ENCODE measurements at places on chromosomes 4 and X.
A peak's percentile ranks its signal among the peaks of the same experiment; 100 is the strongest.

DNA sequence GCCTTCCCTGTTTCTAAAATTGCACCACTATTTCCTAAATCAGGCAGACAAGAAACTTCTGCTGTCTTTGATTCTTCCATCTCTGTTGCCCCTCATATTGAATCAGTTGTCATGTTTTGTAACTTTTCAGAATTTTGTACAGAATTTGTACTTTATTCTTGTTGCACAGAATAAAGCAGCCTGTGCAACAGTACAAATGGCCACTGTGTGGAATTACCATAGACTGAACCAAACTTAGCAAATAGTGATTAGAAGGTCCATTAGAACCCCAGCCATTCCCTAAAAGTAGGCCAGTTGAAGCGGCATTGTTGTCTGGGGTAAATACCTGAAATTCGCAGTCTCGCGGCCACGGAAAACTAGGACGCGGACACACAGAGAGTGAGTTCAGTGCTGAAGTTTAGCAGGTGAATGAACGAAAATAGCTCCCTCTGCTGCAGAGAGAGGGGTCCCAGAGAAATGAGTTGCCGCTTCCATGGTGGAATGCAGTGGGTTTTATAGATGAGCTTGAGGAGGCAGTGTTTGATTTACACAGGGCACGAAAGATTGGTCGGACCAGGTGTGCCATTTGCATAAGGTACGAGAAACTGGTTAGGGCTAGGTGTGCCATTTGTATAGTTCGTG lies 71.8 kb downstream of the C4orf33 start:
- no peak for DNase-seq

- no peak for DNase-seq
These were observed 78.7 kb downstream of the RBM47 start for GRCh38 chr4:40550948-40551462.

DNA sequence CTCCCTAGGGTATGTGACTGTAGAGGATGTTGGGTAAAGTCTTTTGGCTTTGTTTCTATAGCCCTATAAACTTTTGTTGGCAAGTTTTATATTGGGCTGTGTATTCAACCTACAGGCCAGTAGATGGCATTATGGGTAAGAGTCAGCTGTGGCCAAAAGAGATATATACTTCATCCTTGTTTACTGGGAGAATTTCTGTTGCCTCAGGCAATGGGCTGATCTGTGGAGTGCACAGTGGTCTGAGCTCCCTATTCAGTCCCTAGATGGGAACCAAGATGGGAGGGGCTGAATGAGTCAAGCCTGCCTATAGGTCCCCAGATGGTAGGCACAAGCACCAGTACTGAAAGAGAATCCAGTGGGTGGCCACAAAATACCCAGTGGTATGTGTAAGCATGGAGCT lies 580.6 kb downstream of the EPHA5 start:
- DNase-seq, result no peak

GRCh38 chr4:25567253-25567652 lies 88.4 kb upstream of the SLC34A2 start:
- DNase-seq, result no peak

GRCh38 chr4:164204434-164204833 lies 549.5 kb upstream of the SMIM31 start:
- DNase-seq, result no peak

DNA sequence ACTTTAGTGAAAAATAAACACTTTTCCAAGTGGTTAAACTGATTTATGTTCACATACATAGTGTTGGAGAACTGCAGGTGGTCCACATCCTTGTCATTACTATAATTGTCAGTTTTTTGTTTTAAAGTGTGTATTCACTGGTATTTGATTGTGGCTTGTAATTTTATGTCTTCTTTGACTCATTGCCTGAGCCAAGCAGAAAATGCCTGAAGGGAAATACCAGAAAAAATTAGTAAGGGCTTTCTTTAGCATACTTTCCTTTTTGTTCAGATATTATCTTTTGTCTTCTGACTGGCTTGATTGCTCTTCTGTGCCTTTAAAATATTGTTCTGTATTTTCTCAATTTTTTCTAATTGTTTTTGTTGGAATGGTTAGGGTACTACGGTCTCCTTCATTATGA lies 981.3 kb downstream of the C4orf33 start:
- no peak for DNase-seq

- no peak for DNase-seq
These were observed 24.2 kb downstream of the GPRIN3 start for GRCh38 chr4:89283226-89284009.

DNA sequence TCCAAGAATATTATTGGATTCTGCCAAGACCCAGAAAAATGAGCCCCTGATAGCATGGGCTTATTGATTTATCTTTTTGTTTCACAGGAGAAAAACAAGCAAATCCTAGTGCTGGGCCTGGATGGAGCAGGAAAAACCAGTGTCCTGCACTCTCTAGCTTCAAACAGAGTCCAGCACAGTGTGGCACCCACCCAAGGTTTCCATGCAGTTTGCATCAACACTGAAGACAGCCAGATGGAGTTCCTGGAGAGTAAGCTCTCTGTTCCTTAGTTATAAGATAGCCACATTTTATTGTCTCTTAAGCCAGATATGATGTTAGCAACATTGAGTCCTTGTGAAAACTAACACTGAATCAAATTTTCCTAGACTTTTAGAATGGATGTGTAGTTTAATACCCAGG lies 5.5 kb downstream of the ARL9 start:
- peak; percentile 31 for DNase-seq

- DNase-seq, result peak; percentile 86
These were observed 29.0 kb upstream of the PSAPL1 start for GRCh38 chr4:7463566-7464258.

DNA sequence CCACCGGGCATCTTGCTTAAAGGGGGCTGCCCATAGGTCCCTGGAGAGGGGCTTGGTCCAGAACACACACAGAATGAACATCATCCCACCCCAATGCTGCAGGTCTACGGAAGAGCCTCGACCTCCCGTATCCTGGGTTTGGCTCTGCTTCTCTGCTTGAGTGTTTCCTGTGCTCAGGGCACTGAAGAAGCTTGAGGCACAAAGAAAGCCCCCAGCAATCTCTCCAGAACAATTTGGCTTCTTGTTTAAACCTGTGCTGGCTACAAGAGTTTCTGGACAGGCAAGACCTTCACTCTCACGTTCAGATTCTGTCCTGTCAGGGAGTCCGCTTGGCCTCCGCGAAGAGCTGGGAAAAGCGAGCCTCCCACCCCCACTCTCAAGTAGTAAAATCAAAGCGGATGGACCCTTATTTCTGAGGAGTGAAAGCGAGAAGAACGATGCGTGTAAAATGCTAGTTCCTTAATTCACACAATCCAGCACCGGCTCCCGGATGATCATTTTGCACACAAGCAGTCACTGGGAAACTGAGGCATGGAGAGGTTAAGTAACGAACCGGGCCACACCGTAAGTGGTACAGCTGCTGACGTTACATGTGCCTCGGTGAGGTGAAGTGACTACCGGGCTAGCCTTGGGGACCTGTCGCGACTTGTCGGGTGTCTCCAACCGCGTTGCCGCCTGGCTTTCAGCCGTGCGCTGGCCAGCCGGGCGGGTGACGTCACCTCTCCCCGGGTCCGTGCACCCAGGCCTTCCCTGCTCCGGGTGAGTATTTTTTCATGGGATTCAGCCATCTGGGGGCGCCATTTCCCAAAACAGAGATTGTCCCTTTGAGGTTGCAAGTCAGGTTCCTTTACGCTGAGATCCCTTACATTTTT lies 3.1 kb upstream of the SFRP2 start:
- DNase-seq, result peak; percentile 91

DNA sequence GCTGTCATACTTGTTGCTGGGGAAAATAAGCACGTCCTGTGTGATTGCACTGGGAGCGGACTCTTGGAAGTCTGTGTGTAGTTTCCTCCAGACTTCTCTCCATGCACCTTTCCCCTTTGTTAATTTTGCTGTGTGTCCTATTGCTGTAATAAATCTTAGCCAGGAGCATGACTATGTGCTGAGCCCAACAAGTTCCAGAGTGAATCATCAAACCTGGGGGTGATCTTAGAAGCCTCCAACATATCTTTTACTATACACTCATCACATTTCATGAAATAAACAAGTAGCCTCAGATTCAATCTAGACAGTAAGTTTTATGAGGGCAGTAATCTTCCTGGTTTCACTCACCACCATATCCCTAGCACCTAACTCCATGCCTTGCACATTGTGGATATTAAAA lies 43.3 kb upstream of the FGF13 start:
- DNase-seq, result no peak

DNA sequence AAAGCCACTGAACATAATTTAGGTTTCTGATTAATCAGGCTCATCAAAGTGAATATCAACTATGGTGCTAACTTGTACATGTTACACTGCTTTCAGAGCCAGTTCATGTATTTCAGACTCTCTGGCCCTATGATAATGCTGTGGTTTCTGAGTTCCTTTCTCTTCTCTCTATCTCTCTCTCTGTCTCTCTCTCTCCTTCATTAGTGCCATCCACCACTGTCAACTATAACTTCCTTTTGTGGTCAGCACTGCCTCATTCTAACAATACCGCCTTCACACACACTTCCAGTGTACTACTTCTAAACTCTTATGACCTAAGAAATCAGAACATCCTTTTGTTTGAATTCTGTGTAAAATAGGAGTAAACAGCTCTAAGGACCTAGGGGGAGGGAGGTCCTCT lies 907.1 kb downstream of the RPA4 start:
- no peak for DNase-seq

GRCh38 chrX:15500497-15500966 lies at the start of gene BMX:
BMX (plus strand) TSS chrX:15500807; CDS start chrX:15508354, 7,547 bp downstream.
- DNase-seq, result peak; percentile 43

DNA sequence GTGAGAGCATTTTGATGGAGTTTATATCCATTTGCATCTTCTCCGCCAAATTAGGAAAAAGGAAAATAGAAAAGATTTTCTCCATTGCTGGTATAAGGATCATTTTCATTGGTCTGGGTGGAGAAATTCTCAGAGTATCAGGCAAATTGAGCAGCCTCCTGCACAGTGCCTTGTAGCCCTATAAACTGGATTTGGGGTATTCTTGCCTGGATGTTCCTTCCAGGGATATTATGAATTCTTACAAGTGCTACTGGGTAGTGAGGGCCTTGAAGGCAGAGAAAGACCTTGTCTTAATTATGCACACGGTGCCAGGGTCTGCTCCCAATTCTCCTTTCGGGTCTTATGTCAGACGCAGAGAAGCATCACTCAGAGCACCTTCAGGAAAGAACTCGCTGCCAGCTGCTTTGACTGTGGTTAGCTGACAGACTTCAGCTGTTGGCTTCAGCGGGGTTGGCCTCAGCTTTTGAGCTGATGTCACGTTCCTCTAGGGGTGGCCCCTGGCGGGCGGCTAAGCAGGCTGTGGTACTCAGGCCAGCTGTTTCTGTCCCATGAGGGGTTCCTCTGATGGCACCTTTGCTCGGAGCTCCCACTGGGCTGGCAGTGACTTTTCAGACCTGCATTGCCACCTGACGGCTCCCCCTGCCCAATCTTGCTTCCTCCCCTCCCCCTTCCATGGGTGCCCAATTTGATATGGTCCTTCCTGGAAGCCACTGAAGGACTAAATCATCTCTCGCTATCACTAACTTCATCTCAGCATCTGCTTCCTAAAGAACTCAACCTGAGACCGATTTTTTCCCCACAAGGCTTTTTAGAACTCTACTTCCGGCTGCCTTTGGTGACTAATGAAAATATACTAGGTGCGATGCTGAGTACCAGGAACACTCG lies 519.5 kb downstream of the BCOR start:
- DNase-seq, result peak; percentile 53

- no peak for DNase-seq
These were observed 977.8 kb downstream of the FSTL5 start for GRCh38 chr4:161186012-161186411.

DNA sequence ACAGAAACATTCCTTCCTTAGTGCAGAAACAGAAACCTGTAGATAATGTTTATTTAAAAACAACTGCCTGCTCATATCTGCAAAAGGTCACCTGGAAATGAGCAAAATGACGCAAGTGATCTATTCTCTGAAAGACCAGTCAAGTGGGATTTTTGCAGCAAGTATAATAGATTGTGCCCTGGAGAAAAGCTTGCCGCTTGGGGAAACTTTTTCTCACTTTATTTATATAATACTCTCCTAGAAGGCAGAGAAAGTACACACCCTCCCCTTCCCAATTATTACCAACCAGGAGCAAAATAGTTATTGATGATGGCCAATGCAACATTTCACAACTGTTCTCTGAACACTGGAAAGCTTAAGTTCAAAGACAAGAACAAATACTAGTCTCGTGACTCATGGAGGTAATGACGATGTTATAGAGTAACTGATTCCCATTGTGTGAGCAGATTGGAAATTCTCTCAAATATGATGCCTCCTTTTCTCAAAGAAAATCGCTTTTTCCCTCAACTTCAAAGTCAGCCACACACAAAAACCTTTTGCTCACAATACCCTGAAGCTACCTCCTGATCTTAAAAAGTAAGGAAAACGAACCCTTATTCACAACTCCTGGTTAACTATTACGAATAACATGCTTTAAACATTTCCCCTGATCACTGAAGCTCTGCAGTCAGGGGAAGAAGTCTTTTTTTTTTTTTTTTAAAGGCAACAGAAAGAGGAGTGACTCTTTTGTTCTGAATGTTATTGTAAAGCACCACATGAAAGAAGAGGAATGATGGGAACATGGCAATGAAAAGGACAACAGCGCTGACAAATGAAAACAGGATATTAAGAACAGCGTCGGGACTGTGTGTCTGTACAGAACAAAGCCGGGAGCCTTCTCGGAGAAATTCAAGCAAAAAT lies 41.0 kb downstream of the MID1 start:
- DNase-seq, result no peak

GRCh38 chrX:73127700-73128241 lies 48.5 kb upstream of the PABPC1L2A start:
- peak; percentile 23 for DNase-seq

DNA sequence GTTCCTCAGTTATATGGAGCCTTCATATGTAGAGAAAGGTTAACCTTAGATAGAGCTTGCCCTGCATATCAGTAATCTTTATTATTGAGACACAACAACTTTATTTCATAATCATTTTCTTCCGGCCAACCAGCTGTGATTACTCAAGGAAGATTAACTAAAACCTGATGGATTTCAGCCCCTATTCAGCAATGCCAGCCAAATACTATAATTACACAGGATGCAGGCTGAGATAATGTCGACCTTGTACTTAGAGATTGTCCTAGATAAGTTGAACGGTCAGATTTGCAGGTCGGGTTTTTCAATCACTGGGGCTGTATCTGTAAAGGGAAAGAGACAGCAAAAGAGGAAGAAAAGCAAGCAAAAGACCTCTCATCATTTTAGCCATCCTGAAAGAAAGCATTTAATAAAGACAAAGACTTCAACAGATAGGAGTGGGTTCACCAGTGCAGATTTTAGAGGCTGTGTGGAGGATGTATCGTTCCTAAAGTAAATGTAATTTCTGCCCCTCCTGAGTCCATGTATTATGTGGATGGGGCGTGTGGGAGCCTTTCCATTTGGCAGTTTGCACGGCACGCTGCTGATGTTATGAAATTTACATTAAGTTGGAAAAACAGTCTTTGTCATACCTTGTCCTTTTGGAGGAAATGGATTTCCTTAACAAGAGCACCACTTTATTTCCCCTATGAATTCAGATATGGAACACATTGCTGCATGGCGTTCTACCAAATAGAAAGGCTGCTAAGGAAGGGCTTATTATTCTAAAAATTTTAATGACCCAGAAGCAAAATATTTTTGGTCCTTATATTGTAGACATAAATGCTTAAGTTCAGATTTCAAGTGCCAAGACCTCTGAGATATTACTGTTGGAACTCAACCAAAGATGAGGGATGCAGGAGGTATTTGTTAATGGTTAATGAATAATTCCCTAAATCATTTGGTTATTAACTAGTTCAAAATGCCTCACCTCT lies 496.7 kb downstream of the SPRY1 start:
- peak; percentile 84 for DNase-seq

GRCh38 chr4:95204267-95204844 lies 344.4 kb downstream of the UNC5C start:
- DNase-seq, result no peak

- no peak for DNase-seq
These were observed 182.2 kb upstream of the GATB start for GRCh38 chr4:151942971-151943370.
